Amygdala (tissue), 56 donors: ENCODE measurements at places on chromosomes 1 and 21.

DNA sequence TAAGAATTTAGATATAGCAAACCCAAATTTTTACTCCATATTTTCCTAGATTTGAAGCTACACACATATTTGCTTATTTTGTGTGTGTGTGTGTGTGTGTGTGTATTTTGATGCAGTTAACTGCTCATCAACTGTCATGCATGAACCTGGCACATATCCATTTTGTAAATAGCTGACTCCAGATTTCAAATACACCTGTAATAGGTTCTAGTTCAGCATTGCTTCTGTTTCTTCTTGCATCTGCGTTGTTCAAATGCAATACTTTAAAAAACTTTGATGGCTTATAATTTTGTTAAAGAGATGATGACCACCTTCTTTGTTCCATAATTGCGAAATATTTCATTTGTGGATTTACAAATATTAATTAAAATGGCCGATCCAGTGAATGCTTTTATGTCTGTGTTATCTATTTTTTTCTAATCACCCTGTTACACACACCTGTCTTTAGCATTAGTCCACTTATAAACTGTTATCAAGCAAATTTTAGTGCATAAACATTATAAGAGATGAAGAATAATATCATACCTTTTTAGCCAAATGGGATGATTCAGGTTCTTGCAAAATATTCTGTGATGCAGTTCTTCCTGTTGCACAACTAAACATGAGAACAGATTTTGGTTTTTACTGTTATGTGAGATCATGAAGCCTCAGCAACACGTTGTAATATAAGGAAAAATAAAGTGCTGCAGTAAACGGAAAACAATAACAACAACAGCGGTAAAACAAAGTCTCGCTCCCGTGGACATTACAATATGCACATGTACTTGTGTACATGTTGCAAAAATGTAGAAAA lies 12.7 kb upstream of the S100A11 start:
- DNase-seq = no peak

GRCh38 chr21:14762734-14763694 lies 216.9 kb upstream of the SAMSN1 start:
- DNase-seq = no peak

- no peak for DNase-seq
Measured at GRCh38 chr1:113046569-113046968, 26.4 kb upstream of the LRIG2 start.

- DNase-seq = no peak
Measured at GRCh38 chr1:226653311-226653921, 85.7 kb downstream of the ITPKB start.

GRCh38 chr1:119662034-119662437 lies 14.0 kb upstream of the ZNF697 start:
- DNase-seq = no peak

GRCh38 chr1:47380699-47381098 lies 35.4 kb upstream of the FOXE3 start:
- no peak for DNase-seq

DNA sequence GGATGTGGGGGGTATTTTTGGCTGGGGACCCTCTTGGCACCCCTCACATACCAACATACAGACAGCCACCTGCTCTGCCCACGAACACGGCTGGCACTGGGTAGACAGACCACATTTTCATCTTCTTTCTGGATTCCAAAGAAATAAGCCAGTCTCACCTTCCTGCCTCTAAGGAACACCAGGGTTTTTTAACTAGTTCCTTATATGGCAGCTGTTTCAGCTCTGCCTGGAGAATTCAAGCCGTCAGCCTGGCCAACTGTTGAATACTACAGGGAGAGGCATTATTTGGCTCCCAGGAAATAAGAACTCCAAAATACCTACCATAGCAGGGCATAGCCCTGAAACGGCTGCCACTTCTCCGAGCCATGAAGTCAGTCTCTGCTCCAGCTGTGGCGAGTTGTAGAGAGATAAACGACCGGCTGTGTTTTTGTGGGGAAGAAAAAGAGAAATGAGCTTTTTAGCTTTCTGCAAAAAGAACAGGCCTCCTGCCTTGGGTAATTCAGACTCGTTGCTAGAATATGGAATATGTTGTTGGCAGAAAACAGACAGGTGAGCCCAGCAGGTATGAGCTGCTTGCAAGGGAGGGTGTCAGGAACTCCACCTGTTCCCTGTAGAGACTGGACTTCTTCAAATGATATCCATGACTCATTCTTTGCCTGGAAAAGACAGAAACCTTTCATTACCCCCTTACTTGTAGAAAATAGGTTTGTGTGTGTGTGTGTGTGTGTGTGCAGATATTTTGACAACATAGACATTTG lies 51.8 kb downstream of the MT1HL1 start:
- no peak for DNase-seq

- DNase-seq = no peak
Measured at GRCh38 chr1:241048622-241049021, 308.4 kb downstream of the RGS7 start.

DNA sequence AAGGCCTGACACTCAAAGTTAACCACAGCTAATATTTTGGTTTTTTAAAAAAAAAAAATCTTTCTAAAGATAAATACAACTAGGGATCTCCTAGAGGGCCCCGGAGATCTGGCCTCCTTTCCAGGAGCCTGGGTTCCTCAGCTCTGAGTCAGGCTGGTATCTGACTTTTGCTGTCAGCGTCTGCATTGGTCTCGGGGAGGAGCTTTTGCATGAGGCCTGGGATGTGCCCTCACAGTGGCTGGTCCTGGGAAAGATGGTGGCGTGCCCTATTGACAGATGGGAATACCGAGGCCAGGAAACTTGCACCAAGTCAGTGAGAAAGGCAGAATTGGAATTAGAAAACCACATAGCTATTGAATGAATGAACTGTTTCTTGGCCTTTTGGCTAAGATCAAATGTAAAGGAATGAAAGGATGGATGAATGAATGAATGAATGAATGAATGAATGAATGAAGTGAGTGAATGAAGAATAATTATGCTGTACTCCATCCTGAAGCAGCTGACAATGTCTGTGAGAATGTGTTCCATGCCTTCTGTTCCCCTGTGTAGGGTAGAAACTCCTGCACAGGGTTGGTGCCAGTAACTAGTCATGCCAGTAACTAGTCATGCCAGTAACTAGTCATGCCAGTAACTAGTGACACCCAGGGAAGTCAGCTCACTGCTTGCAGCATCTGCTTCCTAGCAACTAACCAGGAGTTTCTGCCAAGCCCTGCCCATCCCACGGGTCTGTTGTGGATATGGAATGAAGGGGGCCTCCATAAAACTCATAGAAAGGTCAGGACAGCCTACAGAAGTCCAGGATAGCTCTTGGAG lies 242.5 kb upstream of the VAMP3 start:
- DNase-seq = no peak
